ENCODE measurements at places on chromosomes 13 and 19. TPM values are rescaled to one million over a fixed set of nuclear protein-coding genes. Genes with fewer than 3 reads are reported as not detected.

KIR2DL1 gene
- not detected for polyA plus RNA-seq

DHDH gene
- 2.7 TPM for polyA plus RNA-seq

LPAR2 gene
- polyA plus RNA-seq: 80.0 TPM

KLF2 gene
- polyA plus RNA-seq: 64.7 TPM

MISP3 gene
- polyA plus RNA-seq: 12.4 TPM

PLPPR3 gene
- 245 TPM for polyA plus RNA-seq

DKKL1 gene
- 2.7 TPM for polyA plus RNA-seq

SLC25A42 gene
- polyA plus RNA-seq: 19.8 TPM

PDX1 gene
- not detected for polyA plus RNA-seq

PPM1N gene
- polyA plus RNA-seq: 2.1 TPM

NMRK2 gene
- not detected for polyA plus RNA-seq

COL4A1 gene
- polyA plus RNA-seq: 162 TPM

DDX39A gene
- 64.1 TPM for polyA plus RNA-seq

MBD3L3 gene
- not detected for polyA plus RNA-seq

ANKLE1 gene
- polyA plus RNA-seq: 2.6 TPM

CHAMP1 gene
- 54.0 TPM for polyA plus RNA-seq

ZNF841 gene
- 12.0 TPM for polyA plus RNA-seq

ELAVL3 gene
- 147 TPM for polyA plus RNA-seq

TPTE2 gene
- 0.84 TPM for polyA plus RNA-seq

COMMD6 gene
- polyA plus RNA-seq: 209 TPM

C19orf38 gene
- polyA plus RNA-seq: 1.3 TPM

SIPA1L3 gene
- polyA plus RNA-seq: 34.8 TPM

SOX1 gene
- polyA plus RNA-seq: 8.0 TPM

ZNF497 gene
- 6.9 TPM for polyA plus RNA-seq

SLC8A2 gene
- 37.5 TPM for polyA plus RNA-seq

ALKBH7 gene
- polyA plus RNA-seq: 83.8 TPM

IFNL2 gene
- not detected for polyA plus RNA-seq

NRTN gene
- polyA plus RNA-seq: 0.53 TPM

CNOT3 gene
- polyA plus RNA-seq: 62.9 TPM

GNA15 gene
- 2.8 TPM for polyA plus RNA-seq

DOCK6 gene
- 51.8 TPM for polyA plus RNA-seq

NLRP11 gene
- 0.15 TPM for polyA plus RNA-seq

MUC16 gene
- polyA plus RNA-seq: not detected

PSPN gene
- 3.1 TPM for polyA plus RNA-seq
